Astrocyte of the spinal cord (primary cell): ENCODE measurements at places on chromosomes 3 and 15.

DNA sequence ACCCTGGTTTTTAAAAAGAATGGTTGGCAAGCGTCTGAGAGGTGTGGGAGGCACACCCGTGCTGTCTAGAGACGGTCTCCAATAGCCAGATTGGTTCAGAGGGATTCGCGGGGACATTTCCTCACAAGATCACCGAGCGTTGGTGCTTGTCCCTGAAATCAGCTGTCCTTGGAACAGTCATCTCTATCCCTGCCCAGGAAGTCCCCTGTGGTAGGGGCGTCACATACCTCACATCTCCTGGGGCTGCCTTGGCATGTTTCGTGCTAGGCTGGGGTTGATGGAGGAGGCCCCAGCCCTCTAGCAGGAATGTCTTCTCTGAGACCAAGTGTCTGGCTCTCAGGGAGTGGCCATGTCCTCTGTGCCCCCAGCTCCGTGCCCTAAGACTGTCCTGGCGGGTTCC is 6.8 kb downstream of the FBLN2 start:
- no peak for DNase-seq

GRCh38 chr15:70762469-70763119 is 764 bp downstream of the UACA start:
- DNase-seq, result peak; percentile 60

DNA sequence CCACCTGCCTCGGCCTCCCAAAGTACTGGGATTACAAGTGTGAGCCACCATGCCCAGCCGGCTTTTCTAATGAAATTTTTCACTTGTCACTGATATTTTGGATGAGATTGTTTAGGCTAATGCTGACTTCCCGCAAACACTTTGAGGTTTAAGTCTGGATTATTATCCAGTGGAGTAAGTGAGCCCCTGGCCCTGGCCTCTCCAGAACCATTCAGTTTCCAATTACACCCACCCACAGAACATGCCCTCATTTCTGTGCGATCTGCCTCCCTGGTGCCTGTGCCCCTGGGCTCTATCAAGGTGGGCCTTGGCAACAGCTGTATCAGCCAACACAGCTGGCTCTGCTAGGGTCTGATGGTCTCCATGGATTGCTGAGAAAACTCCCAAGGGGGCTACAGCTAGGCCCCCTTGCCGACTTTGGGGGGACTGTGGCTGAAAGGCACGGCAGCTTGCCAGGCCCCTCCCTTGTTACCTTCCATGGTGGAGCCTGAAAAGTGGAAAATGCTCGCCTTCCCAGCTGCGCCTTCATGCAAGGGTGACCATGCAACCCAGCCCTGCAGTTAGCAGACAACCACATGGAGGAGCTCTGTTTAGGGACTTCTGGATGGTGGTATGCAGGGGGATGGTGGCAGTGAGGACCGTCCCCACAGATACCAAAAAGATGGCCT is 288.9 kb downstream of the FAM43A start:
- DNase-seq, result no peak

- DNase-seq, result no peak
These were observed 80.6 kb downstream of the PLD1 start for GRCh38 chr3:171729452-171730334.

GRCh38 chr3:172145031-172145686 is 105.8 kb downstream of the FNDC3B start:
- no peak for DNase-seq

- no peak for DNase-seq
These were observed at the start of gene HDC for GRCh38 chr15:50265620-50266019. Gene HDC, minus strand, starts transcription at chr15:50265726. Its CDS starts 103 bp downstream, at chr15:50265623.

DNA sequence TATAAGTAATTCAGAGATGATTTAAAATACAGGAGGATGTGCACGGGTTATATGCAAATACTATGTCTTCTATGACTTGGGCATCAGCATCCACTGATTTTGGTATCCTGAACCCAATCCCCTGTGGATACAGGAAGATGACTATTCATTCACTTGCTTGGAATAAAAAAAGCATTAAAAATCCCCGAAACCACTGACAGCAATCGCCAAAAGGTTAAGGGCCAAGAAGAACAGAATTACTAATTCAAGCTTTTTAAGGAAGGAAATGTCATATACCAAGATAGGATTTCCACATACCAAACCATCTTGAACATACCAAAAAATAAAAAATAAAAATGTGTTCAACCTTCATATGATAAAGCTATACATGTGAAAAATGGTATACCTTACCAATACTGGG is 93.7 kb downstream of the DLG1 start:
- DNase-seq, result no peak

DNA sequence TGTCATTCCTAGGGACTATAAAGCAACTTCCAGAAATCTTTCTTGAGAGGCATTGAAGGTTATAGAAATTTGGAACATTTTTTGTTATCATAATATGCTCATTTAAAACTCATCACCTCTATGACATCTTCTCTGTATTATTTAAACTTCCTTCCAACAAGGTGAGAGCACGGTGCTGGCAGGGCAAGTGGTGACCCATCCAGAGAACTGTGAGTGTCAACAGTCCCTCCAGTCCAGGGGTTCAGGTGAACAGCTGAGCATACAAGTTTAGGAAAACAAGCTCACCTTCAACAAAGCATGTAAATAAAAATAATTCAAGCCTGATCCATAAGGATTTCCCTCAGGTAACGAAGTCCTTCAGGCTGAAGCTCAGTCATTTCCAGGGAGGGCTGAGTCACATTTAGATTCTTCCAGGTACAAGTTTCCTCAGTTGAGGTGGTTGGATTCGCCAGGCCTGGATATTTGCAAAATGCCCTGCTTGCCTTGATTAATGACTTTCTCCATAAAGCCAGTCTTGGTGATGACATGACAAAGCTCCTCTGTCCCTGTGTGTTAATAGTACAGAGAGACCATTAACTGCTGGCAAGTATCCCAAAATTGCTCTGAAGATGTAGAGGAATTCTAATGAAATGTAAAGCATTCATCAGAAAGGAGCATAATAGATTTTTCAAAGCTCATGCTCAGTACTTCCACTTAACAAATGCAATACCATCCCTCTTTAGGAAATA is 263.6 kb upstream of the GADL1 start:
- peak; percentile 23 for DNase-seq

- peak; percentile 55 for DNase-seq
These were observed 87.8 kb downstream of the IGF2BP2 start for GRCh38 chr3:185737020-185737419.

- DNase-seq, result no peak
These were observed 3.1 kb downstream of the CHRNB4 start for GRCh38 chr15:78637776-78638435.

- no peak for DNase-seq
These were observed at the start of gene CDCP1 for GRCh38 chr3:45145681-45146614. Gene CDCP1, minus strand, starts transcription at chr3:45146378. Its CDS starts 91 bp downstream, at chr3:45146287.

GRCh38 chr3:14802381-14802731 is 16.4 kb upstream of the FGD5 start:
- no peak for DNase-seq

DNA sequence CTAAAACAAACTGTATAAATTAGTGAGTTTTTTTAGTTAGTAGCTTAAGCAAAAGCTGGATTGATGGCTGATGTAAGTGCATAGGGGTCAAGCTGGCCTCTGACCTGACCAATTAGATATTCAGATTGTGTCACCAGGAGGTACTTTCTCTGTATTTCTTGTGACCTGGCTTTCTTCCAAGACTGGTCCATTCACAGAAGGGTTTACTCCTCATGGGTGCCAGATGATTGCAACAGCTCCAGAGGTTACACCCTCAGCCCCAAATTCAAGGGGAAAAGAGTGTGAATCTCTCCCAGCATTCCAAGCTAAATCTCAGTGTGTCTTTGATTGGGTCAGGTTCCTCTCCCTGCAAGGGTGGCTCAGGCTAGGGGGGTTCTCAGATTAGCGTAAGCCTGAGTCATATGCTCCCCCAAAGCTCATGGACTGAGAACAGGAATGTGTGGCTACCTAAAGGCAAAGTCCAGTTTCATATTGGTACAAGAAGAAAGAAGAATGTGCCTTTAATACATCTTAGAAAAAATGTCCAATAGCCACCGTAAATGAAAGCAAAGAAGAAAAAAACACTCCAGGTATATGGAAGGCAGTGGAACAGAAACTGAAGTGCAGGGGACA is 16.5 kb downstream of the PML start:
- no peak for DNase-seq

DNA sequence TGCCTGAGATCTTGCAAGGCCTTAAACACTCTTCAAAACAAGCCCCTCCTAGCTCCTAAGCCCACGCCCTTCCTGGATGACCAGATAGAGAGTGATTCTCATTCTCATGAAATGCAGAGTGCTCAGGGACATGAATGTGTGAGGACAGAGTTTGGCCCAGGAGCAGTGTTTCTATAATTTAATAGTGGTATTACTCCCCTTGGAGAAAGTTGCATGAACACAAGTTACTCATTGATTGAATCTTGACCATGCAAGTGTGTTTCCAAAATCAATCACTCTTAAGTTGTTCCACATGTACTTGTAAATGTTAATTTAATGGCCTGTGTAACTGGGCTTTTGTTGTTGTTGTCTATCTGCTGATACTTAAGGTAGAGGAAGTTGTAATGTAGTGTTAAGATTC is 181.6 kb downstream of the ADAMTSL3 start:
- no peak for DNase-seq

DNA sequence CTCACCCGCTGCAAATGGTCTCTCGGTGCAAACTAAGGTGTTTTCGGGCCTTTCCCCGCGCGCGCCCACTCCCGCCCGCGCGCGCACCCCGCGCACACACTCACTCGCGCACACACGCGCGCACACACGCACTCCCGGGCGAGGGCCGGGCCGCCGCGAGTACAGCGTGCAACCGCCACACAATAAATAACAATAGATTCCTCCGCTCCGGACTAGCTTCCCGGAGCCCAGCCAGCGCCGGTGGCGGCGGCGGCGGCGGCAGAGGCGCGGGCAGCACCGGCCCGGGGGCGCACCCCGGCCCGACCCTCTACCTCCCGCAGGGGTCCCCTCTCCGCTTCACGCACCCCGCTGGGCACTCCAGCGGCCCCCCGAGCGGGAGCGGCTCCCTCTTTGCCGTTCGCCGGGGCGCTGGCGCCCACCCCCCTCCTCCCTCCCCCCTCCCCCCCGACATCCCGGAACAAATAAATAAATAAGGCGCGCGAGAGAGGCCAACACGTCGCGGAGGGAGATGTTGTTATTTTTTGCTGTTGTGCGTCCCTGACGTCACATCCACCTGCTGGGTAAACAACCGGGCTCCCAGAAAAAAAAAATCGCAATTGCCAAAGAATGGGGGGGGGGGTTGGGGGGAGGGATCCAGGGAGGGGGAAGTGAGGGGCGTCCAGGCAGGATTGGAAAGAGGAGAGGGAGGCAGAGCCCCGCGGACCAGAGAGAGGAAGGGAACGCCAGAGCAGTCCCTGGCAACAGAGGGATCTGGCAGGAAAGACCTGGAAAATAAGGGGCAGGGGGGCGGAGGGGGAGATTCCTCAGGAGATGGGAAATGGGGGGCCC is at the start of gene FOXP1:
TSS of gene FOXP1 (minus strand) at position 163 of the 828 bp plus-strand sequence. CDS start 385,347 bp downstream, outside the sequence.
- DNase-seq, result peak; percentile 71

DNA sequence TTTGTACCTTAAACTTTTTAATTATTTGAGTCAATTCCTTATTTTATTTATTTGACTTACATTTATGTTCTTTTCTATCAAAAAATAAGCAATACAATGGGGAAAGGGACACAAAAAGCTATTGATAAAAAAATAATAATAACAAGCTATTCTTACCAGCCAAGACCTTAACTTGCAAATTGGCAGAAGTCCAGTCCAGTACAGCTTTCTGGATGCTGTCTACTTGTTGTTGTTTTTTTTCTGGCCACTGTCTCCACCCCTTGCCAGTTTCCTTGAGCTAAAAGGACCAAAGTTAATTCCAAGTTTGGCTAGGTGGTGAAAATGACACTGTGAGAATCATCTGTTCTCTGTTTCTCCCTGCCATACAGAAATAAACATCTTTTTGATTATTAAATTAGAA is 232.2 kb downstream of the PTPRG start:
- no peak for DNase-seq

GRCh38 chr3:13548696-13549622 is at the start of gene FBLN2:
Gene FBLN2, plus strand, starts transcription at chr3:13549125. Its CDS starts 21,231 bp downstream, at chr3:13570356.
- DNase-seq, result no peak

DNA sequence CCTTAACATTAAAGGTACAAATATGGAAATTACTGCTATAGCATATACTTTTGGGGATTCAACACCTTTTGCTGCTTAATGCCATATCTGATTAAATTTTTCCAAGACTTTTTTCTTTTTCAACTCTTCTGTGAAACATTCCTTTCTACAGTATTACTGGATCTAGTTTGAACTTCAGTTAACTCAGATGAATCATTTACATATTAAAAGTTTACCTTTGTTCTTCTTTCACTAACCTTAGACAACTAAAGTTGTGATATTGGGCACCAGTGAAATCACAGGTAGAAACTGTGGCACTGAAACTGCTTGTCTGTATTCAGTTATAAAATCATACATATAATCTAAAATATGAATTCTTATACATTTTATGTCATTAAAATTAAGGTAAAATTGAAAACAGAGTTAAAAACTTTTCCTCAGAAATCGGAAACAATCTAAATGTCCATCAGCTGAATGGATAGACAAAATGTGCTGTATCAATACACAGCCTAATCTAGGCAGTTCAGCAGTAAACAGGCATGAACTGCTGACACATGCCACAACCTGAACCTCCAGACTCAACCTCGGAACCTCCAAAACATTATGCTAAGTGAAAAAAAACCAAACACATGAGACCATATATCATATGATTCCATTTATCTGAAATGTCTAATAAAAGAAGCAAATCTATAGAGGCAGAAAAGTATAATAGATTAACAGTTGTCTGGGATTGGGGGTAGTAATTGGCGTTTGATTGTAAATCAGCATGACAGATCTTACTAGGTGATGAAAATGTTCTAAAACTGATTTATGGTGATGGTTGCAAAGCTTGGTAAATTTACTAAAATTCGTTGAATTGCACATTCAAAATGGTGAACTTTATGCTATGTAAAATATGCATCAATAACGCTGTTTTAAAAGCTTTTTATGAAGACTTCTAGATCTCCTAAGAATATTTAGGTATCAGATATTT is 50.0 kb downstream of the PPARG start:
- no peak for DNase-seq

DNA sequence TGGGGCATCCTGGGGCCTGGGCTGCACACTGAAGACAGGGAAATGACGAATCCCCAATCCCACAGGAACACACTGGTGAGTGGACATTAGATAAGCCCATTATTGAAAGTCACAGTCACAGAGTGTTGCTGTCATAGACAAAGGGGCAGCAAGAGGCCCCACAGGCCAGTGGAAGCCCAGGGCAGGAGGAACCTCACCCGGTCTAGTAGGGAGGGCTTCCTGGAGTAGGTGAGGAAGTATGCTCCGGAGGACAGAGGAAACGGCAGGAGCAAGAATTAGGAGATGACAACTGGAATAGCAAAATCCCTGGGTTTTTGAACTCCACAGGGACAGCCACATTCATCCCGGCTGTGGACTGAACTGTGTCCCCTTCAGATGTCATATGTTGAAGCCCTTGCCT is 101.2 kb downstream of the TPRA1 start:
- DNase-seq, result no peak

DNA sequence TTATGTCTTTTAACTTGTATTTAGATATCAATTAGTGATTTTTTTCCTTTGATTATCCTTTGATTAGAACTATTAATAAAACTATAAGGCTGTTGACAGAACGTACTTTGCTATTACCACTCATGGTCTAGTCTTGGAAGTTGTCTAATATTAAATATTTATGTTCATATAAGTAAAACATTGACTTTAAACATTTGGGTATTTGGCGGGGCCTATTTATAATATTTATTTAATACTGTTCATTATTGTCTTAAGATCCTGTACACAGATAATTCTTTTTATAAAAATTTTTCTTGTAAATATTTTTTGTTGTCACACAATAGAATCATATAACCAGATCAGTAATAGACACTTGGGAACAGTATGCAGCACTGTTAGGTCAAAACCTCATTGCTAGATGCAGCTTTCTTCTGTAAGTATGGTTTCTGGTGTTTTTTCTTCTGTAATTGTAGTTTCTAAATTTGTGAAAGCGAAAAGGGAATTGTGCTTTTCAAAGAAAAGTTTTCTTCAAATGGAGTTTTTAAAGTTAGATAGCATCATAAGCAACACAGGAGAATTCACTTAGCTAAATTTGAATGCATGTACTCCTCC is 93.4 kb downstream of the FNDC3B start:
- no peak for DNase-seq
